ENCODE measurements at places on chromosomes 4 and X. TPM values are rescaled to one million over a fixed set of nuclear protein-coding genes. Genes with fewer than 3 reads are reported as not detected.

Gene CT83
- total RNA-seq, result not detected

Gene UGT8
- total RNA-seq, result 24.0 TPM

Gene CSAG1
- not detected for total RNA-seq

Gene POF1B
- total RNA-seq, result 1.2 TPM

Gene GASK1B
- 0.39 TPM for total RNA-seq

DNA sequence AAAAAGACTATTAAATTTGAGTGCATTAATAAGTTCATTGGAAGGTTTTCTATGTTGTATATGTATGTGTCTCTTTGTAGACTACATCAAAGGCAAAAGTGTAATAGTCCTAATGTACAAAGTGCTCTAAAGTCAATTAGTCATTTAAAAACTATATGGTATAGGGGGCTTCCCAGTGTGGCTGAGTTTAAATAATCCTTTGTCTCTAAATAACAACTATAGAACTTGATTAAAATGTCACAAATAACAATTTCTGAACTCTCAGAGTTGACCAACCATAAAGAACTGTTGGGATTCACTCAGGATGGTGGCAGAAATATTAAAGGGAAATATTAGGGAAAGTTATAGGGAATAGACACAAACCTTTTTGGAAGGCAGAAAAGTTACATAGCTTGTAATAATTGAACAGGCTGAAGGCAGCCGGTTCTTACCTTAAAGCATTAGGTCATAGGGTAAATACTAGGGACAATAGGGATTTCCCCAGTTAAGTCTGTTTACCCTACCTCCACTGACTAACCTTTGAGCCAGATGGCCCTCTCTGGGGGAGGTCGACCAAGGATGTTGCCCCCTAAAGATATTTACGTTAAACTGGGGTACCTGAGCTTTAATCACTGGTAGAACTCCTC, 1054.2 kb downstream of the ARAP2 start:
- DNase-seq, result no peak

DNA sequence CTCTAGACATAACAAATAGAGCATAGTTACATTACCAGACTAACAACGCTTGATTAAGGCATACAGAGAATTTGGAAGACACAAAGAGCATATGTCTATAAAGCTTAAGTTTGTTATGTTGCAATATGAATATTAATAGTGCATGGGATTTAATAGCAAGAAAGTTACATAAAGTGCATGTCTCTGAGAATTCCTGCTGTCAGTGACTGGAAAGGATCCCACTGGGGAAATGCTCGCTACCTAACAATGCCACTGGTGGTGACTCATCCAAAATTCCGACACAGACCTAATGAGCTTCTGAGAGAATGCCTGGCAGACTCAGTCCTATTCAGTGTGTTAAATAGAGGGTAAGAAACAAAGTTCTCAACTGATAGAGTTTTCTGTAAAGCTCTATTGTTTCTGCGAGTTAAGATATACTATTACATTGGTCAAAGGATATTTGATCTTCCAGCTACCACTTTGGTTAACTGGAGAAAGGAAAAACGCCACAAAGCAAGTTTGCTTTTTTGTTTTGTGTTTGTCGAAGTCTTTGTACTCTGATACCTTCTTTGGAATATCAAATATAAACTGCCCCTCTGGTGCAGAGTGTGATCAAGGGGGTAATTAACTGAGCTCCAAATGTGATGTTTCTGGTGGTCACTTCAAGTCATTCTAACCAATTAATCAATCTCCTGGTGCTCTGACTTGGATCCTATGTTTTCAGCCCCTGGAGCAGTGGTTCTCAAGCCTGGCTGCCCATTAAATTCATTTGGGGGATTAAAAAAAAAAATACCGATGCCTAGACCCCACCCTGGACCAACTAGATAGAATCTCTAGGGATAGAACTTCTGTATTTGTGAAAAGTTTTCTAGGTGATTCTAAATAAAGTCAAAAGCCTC, 107.9 kb downstream of the PALLD start:
- DNase-seq, result no peak

GRCh38 chr4:147355847-147356246, 125.0 kb upstream of the EDNRA start:
- no peak for DNase-seq

GRCh38 chr4:138242076-138242833, at the start of gene SLC7A11:
Gene SLC7A11 (minus strand): TSS chr4:138242349. CDS start chr4:138242069, 280 bp downstream.
- DNase-seq, result peak; percentile 71

- DNase-seq, result no peak
Measured at GRCh38 chr4:189128341-189128740, 812.3 kb upstream of the FRG1 start.

- peak; percentile 32 for DNase-seq
Measured at GRCh38 chrX:71053217-71053621, 14.9 kb downstream of the SNX12 start.

GRCh38 chr4:108171339-108172230, 2.9 kb upstream of the LEF1 start:
- DNase-seq, result peak; percentile 49

GRCh38 chr4:119211867-119212233, 663 bp upstream of the USP53 start:
- DNase-seq, result no peak

DNA sequence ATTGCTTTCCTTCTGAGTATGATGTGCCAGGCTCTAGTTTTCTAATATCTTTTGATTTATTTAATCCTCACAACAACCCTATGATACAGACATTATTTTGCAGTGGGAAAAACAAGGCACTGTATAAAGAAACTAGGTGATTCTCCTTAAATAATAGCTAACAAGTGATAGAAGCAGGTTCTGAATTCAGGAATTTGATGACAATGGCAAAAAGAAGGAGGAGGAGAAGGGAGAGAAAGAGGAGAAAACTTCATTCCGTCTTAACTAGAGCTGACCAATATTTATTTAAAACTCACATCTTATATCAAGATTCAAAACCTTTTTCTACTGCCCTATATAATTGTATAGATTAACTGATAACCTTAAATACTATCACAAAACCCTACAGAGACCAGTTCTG, 1477.1 kb upstream of the PCDH7 start:
- no peak for DNase-seq

GRCh38 chr4:85675076-85676049, 200.4 kb downstream of the ARHGAP24 start:
- no peak for DNase-seq

GRCh38 chrX:39674490-39675161, 423.1 kb downstream of the BCOR start:
- no peak for DNase-seq

- DNase-seq, result no peak
Measured at GRCh38 chr4:114015444-114015899, 36.0 kb upstream of the ARSJ start.

- no peak for DNase-seq
Measured at GRCh38 chr4:109383823-109384222, 49.8 kb upstream of the SEC24B start.

DNA sequence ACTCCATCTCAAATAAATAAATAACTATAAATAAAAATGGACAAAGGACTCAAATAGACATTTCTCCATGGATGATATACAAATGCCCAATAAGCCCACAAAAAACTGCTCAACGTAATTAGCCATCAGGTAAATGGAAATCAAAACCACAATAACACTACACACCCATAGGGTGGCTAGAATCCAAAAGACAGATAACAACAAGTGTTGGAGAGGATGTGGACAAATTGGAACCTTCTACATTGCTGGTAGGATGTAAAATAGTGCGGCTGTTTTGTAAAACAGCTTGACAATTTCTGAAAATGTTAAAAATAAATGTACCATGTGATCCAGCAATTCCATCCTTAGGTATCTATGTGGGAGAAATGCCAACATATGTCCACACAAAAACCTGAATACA, 52.1 kb downstream of the ZNF157 start:
- DNase-seq, result no peak

GRCh38 chr4:27327421-27328181, 467.0 kb downstream of the STIM2 start:
- DNase-seq, result no peak

- peak; percentile 70 for DNase-seq
Measured at GRCh38 chrX:130170752-130171445, 863 bp upstream of the RAB33A start.

- DNase-seq, result peak; percentile 43
Measured at GRCh38 chrX:101411984-101412383, 4.0 kb downstream of the HNRNPH2 start.
